ENCODE measurements at places on chromosomes 13 and 19. TPM values are rescaled to one million over a fixed set of nuclear protein-coding genes. Genes with fewer than 3 reads are reported as not detected.

Gene CYP4F3
- not detected for total RNA-seq

Gene CYP4F8
- not detected for total RNA-seq

DNA sequence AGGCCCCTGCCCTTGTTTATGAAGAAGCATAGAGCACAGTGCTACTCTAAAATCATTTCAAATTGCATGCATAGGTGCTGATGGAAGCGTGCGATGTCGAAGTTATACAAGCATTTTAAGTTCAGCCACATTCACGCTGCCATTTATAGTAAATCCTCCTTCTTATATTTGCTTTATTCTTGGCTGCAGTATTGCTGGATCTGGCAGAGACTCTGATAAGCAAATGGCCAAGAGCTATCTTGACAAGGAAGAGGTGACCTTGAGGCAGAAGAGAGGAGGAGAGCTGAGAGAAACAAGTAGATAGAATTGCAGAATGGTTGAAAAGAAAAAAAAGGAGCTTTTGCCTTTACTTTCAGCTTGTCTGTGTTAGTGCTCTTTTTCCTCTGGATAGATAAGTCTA, 18.9 kb upstream of the MYO16 start:
- DNase-seq: no peak
- H3K4me1 ChIP-seq: no peaks in the 10 kb centered on the region
- H3K4me3 ChIP-seq: no peak overlapping the region
- no peaks in the 10 kb centered on the region for H3K27me3 ChIP-seq
- no peak overlapping the region for H3K27ac ChIP-seq

Gene C2CD4C
- total RNA-seq: 18.6 TPM

DNA sequence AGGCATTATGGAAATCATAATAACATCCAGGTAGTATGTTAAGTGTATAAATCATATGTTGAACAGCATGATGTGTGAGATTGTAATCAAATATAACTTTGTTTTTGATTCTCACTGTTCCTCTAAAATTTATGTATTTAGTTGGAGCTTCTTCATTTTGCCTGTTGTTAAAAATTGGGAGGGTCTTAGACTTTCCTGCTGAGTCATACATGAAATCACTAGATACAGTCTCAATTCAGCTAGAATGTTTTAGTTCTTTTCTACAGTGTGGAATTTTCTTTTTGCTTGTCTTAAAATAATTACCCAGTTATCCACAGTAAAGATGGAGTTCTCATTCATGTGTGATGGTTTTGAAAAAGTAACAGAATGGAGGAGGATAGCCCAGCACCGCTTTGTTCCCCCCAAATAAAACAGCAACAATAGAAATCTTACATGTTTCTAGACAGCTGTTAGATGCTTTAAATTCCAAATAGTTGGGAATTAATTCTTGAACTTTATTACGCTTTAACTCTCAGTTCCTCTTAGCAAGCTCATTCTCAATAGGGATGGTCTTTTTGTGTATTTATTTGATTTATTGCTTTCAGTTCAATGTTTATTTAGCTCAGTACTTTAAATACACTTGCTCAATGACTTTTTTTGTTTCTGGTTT, 109.5 kb downstream of the PDS5B start:
- no peak for DNase-seq
- peaks cover 5% of the 10 kb centered on the region for H3K36me3 ChIP-seq

DNA sequence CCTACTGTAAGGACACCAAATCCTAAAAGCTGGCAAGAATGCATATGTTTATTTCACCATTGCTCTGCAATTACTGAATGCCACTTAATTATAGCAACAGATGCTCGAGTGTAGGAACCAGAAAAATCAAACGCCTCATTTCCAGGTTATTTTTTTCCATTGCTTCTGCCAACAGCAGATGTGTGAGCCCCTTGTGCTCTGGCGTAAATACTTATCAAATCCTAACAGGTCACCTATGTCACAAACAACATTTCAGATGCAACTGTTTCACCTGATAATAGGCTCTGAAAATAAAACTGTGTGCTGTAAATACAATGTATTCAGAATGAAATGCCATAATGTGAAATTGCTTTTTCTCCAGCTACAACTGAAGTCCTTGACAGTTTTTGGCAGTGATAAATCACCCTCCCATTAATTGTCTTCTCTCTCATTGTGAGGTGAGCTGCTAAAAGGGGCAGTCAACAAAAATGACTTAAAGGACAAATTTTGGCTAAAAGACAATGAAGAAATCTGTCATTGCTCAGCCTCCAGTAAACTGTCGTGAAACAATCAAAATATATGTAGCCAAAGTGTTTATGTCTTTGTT, 344.0 kb downstream of the DACH1 start:
- no peak overlapping the region for H3K4me3 ChIP-seq
- no peak for DNase-seq
- H3K27ac ChIP-seq: no peak overlapping the region
- H3K4me1 ChIP-seq: no peaks in the 10 kb centered on the region
- H3K27me3 ChIP-seq: no peaks in the 10 kb centered on the region

DNA sequence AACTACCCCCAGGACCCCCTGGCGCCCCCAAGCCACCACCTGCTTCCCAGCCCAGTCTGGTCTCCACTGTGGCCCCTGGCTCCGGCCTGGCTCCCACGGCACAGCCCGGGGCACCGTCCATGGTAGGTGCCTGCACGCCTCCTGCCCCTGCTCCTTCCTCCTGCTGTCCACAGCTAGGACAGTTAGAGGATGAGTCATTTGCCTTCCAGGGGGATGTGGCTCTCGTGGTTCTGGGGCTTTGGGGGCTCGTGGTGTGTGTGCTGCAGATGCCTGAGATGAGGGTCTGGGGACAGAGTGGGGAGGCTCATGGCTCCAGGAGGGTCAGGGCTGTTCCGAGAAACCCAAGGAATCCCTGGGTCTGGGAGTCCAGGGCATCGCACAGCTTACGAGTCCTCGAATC, 12.7 kb downstream of the MED25 start:
- no peak overlapping the region for H3K4me3 ChIP-seq
- no peaks in the 10 kb centered on the region for H3K36me3 ChIP-seq
- no peak overlapping the region for H3K27ac ChIP-seq
- DNase-seq: no peak
- H3K27me3 ChIP-seq: no peaks in the 10 kb centered on the region

Gene FPR1
- not detected for total RNA-seq

Gene FAM83E
- 2.6 TPM for total RNA-seq

Gene CLEC4G
- not detected for total RNA-seq

GRCh38 chr13:113064534-113065405, 40.8 kb upstream of the F7 start:
- no peak overlapping the region for H3K4me3 ChIP-seq
- H3K4me1 ChIP-seq: no peaks in the 10 kb centered on the region
- no peak for DNase-seq
- H3K36me3 ChIP-seq: no peaks in the 10 kb centered on the region
- no peak overlapping the region for H3K27ac ChIP-seq
- no peaks in the 10 kb centered on the region for H3K27me3 ChIP-seq

GRCh38 chr13:111845621-111846351, 221.2 kb upstream of the SOX1 start:
- peaks cover 16% of the 10 kb centered on the region for H3K27me3 ChIP-seq
- no peak overlapping the region for H3K4me3 ChIP-seq
- H3K27ac ChIP-seq: no peak overlapping the region
- H3K36me3 ChIP-seq: no peaks in the 10 kb centered on the region
- DNase-seq: no peak

DNA sequence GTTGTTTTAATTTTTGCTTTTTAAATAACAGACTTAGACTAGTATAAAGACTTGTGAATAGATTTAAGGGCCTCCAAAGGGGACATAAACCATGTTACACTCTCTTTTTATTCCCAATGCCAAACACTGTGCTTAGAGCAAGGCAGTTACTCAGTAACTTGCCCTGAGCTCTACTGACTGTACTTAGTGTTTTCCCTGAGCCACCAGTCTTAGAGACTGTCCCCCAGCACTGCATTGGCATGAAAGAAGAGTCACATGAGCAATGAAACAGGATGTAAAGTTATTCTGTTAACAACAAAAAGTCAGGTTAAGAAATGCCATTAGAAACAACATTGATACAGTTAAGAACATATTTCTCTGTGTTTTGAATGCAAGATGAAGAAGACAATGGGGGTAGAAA, 187.9 kb downstream of the TBC1D4 start:
- no peaks in the 10 kb centered on the region for H3K27me3 ChIP-seq
- no peak overlapping the region for H3K27ac ChIP-seq
- no peaks in the 10 kb centered on the region for H3K36me3 ChIP-seq

DNA sequence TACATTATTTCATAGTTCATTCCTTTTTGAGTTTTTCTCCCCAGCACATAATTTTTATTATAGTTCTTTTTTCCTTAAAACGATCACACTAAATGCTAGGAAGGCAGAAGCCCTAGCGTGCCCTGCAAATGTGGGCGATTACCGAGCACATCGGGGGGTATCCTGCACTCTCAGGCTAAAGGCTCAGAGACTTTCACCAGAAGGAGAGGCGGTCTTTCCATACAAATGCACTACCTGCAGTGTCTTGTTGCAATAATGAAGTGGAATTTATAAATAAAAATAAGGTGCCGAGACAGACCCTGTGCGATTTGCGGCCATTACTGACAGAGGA, 29.3 kb upstream of the SPACA7 start:
- no peak overlapping the region for H3K27ac ChIP-seq
- H3K27me3 ChIP-seq: no peaks in the 10 kb centered on the region
- H3K36me3 ChIP-seq: no peaks in the 10 kb centered on the region
- H3K4me3 ChIP-seq: peak overlapping the region; percentile 4

GRCh38 chr19:29171525-29171924, 41.4 kb downstream of the UQCRFS1 start:
- H3K36me3 ChIP-seq: no peaks in the 10 kb centered on the region
- H3K4me1 ChIP-seq: no peaks in the 10 kb centered on the region
- H3K4me3 ChIP-seq: no peak overlapping the region
- H3K27me3 ChIP-seq: no peaks in the 10 kb centered on the region

GRCh38 chr19:19327672-19328071, 7.0 kb downstream of the MAU2 start:
- DNase-seq: no peak
- no peaks in the 10 kb centered on the region for H3K27me3 ChIP-seq
- no peak overlapping the region for H3K27ac ChIP-seq
- H3K36me3 ChIP-seq: no peaks in the 10 kb centered on the region

Gene TRIM13
- 53.2 TPM for total RNA-seq

DNA sequence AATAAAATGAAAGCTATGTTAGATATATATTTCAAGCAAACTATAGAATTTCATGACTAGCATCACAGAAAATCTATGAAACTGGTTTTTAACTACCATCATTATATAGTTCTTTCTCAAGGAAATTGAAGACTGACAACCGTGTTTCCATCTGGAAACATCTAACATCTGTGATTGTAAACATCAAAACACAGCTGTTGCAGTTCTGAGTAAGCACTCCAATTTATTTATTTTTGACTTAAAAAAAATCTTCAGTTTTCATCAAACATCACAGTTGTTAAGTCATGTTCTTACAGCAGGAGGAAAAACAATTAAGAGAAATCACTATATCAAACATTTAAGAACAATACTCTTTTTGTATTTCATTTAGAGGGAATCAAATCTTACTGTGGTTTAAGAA, 1653.0 kb upstream of the MIR17HG start:
- H3K27ac ChIP-seq: no peak overlapping the region
- no peaks in the 10 kb centered on the region for H3K4me1 ChIP-seq
- H3K27me3 ChIP-seq: no peaks in the 10 kb centered on the region
- H3K4me3 ChIP-seq: no peak overlapping the region

GRCh38 chr13:48562296-48563066, 29.6 kb upstream of the RCBTB2 start:
- H3K27me3 ChIP-seq: no peaks in the 10 kb centered on the region
- H3K27ac ChIP-seq: no peak overlapping the region
- no peak for DNase-seq
- H3K4me3 ChIP-seq: no peak overlapping the region
- H3K4me1 ChIP-seq: peaks cover under 1% of the 10 kb centered on the region

DNA sequence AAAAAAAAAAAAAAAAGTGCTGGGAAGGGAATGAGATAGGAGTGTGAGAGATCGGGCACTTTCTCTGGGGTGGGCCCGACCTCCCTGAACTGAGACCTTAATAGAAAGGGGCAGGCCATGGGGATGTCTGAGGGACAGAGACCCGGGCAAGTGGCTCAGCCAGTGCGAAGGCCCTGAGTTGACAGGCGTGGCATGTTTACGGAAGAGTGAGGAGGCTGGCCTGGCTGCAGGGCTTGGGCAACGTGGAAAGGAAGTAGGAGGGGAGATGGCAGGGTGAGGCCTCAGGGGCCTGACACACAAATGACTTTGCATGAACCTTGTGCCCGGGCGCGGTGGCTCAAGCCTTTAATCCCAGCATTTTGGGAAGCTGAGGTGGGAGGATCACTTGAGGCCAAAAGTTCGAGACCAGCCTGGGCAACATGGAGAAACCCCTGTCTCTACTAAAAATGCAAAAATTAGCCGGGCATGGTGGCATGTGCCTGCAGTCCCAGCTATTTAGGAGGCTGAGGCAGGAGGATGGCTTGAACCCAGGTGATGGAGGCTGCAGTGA, 13.9 kb downstream of the FCHO1 start:
- H3K4me3 ChIP-seq: no peak overlapping the region
- H3K27ac ChIP-seq: no peak overlapping the region
- no peaks in the 10 kb centered on the region for H3K27me3 ChIP-seq
- no peaks in the 10 kb centered on the region for H3K36me3 ChIP-seq
- peaks cover 6% of the 10 kb centered on the region for H3K4me1 ChIP-seq

DNA sequence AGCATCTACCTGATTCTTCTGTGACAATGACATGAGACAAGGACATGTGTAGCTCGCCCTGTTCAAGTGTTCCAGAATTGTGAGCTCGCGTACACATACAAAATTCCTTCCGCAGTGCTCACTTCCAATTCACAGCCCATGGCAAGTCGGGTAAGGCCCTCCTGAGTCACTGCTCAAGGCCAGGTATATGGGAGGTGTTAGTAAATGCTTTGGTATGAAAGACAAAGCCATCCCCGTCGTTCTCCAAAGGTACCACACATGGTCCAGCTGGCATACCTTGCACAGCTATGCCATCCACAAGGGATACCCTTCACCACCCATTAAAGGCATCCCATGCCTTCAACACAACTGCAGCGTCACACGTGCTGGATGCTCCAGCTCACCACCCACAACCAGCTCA, 4.4 kb upstream of the ELL start:
- no peaks in the 10 kb centered on the region for H3K36me3 ChIP-seq
- no peaks in the 10 kb centered on the region for H3K27me3 ChIP-seq
- no peak overlapping the region for H3K4me3 ChIP-seq
- no peaks in the 10 kb centered on the region for H3K4me1 ChIP-seq
- no peak for DNase-seq

Gene PEG3
- total RNA-seq: not detected

DNA sequence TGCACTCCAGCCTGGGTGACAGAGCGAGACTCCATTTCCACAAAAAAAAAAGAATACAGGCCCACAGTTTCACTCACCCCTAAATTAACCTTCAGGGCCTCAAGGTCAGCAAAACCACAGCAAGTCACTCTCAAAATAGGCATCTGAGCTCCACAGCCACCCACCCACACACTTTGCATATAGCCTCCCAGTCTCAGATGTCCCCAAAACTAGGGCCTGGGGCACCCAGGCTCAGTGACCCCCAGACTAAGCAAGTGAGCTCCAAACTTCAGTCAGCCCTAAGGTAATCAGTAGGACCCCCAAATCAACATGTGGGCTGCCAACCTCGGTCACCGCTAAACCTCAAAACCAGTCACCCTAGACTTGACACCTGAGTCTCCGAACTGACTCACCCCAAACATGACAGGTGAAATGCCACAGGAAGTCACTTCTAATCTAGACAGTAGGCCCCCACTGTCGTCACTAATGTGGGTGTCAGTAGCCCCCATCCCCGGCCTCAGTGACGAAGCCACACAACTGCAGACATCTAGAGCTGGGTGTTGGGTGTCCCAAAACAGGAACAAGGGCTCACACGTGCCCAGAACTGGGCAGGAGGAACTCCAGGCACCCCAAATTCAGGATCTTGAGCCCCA, 13.9 kb downstream of the RABAC1 start:
- no peak overlapping the region for H3K27ac ChIP-seq
- no peak for DNase-seq
- H3K4me1 ChIP-seq: no peaks in the 10 kb centered on the region
- peaks cover 31% of the 10 kb centered on the region for H3K27me3 ChIP-seq

Gene WDR87
- not detected for total RNA-seq

Gene FZR1
- total RNA-seq: 56.1 TPM
